GM12864 (cell line): ENCODE measurements at places on chromosomes 2 and 18.

- DNase-seq: no peak
Observed at GRCh38 chr2:111160758-111161157, 40.0 kb downstream of the BCL2L11 start.

DNA sequence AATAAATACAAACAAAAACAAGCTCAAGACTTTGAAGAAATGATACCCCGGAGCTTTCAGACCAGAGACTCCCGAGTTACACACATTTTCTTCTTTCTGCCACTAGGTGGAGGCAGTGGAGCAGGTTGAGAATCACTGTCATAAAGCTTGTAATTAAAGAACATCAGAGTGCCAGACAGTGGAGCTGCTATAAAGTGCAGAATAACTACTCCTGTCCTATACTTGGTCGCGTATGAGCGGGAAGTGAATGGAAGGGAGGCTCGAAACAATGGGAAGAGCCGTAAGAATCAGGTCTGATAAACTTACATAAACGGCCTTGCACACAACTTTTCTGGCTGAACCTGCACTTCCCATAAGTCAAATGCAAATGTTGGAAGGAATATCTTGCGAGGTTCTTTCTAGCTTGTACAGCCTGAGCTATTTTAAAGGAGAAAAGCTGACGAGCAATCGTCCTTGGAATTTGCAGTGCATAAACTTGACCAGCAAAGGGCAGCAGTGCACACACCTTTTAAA is 189.0 kb downstream of the RPIA start:
- DNase-seq: no peak

DNA sequence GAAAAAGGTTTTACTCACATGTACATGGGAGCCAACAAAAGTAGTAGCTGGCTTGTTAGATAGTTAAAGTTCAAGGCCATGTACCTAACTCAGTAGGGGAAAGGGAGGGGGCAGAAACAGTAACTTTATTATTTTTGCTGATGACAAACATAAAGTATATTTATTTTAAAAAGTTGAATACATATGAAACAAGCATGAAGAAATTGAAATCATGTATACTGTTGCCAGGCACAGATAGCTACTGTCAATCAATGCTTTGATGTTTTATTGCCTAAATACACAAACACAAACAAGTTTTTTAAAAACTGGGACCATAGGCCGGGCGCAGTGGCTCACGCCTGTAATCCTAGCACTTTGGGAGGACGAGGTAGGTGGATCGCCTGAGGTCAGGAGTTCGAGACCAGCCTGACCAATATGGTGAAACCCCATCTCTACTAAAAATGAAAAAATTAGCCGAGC is 7.6 kb upstream of the PSD4 start:
- DNase-seq: no peak

GRCh38 chr2:86815611-86816010 is 24.9 kb upstream of the CD8A start:
- DNase-seq: no peak

- DNase-seq: no peak
Observed at GRCh38 chr2:164388511-164388910, 232.8 kb downstream of the GRB14 start.

- no peak for DNase-seq
Observed at GRCh38 chr18:41576643-41577042, 378.4 kb upstream of the PIK3C3 start.

- DNase-seq: no peak
Observed at GRCh38 chr2:5977477-5977876, 285.3 kb downstream of the SOX11 start.

DNA sequence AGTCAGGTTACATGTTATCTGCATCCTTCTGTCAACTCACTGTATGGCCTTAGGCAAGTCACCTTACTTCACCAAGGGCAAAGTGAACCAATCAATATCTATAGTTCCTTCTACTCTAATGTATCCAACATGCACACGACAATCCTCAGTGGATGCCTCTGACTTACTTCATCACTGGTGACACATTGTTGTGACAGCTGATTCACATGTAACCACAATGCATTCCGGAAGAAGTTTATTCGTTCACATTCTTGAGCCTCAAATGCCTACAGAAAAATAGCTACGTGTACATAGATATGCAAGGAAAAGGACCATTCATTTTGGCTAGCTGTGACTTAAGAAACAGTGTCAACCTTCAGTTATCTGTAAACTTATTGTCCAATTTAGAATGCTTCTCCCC is 26.3 kb upstream of the EPG5 start:
- no peak for DNase-seq

DNA sequence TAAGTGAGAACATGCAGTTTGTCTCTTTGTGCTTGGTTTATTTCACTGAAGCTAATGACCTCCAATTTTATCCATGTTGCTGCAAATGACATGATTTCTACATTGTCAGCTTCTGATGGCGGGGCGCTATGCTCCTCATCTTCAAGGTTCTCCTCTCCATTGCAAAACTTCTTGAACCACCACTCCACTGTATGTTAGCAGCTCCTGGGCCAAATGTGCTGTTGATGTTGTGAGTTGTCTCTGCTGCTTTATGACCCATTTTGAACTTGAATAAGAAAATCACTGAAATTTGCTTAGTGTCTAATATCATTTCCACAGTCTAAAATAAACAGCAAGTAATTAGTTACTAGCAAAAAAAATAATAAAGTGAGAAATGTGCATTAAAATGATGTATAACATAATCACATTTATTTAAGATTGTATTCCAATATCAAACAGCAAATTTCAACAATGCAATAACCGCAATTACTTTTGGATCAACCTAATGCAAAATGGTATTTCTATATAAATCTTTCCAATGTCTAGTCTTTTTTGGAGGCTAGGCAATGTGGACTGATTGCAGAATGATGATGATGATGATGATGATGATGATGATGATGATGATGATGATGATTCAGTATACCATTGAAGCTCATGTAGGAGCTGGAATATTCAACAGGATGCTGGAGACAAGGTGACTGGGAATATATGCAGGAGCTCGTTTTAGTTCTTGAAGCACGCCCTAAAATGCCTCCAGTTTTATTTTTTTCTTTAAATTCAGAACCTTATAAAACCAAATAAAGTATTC is 304.9 kb upstream of the KYNU start:
- no peak for DNase-seq

GRCh38 chr2:236209996-236210395 is 41.8 kb upstream of the GBX2 start:
- no peak for DNase-seq

- no peak for DNase-seq
Observed at GRCh38 chr2:20504174-20504573, 57.3 kb downstream of the RHOB start.

DNA sequence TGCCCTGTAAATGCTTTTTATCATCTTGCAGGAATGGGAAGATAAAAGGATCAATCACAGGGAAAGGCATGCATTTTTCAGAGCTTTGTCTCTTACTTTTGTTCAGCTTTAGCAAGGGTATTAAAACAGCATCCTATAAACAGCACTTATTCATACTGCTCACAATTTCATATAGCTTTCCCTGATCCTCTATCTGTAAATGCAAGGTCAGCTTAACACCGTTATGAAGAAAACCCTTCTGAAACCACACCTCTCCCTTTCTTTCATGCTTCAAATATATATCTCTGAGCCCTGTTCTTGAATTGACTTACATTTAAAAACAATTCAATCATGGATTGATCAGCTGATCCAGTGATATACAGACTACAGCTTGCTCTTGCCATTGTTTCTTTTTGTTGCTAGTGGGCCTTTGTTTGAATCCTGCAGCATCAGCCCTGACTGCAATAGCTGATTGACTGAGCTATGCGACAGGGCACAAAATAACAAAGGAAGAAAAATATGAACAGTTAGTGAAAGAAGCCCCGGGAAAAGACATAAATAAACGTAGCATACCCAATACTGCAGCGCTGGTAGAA is 795.5 kb upstream of the CDH2 start:
- DNase-seq: no peak

DNA sequence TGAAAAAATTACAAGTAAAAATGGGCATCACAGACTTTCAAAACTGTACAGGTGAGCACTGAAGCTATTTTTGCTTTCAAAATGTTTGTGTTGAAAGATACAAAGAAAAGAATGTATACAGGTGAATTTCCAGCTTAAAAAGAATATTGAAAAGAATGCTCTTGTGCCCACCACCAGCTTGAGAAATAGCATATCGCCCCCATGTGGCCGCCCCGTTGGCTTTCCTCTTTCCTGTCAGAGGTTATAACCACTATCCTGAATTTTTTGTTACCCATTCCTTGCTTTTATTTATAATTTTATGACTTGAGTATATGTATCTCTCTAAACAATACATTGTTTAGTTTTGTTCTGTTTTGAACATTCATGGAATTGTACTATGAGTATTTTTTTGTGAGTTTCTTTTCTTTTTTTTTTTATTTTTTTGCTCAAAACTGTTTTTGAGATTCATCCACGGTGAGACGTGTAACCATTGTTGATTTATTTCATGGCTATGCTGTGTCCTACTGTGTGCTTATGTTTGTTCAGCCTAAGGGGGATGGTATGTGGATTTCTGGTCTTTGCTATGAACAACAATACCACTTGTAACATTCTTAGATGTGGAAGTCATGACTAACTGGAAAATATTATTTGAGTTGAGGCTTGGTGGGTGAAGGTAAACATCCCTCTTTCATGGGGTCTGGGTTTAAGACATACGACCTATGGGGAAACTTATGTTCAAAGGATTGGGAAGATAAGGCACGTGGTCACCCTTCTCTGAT is 11.6 kb downstream of the TRPM8 start:
- DNase-seq: no peak

- no peak for DNase-seq
Observed at GRCh38 chr2:240815761-240816583, 4.0 kb downstream of the KIF1A start.

DNA sequence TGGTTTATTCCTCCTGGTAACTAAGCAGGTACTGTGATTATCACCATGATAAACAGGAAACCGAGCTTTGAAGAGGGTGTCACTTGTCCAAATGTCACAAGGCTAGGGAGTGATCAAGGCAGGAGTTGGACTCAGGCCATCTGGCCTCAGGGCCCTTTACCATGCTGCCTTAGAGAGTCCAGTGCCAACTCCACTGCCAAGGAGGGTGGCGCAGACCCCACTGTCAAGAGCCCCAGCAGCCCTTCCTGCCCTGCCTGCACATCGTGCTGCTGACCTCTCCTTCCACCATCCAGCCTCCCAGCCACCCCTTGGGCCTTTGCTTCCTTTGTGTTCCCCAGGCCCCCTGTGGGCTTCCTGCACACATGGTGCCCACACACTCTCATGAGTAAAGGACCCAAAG is 48.3 kb downstream of the TNS1 start:
- no peak for DNase-seq

GRCh38 chr2:127884436-127884835 is 1.3 kb downstream of the AMMECR1L start:
- no peak for DNase-seq

GRCh38 chr2:9809064-9809356 is 34.3 kb upstream of the TAF1B start:
- no peak for DNase-seq

DNA sequence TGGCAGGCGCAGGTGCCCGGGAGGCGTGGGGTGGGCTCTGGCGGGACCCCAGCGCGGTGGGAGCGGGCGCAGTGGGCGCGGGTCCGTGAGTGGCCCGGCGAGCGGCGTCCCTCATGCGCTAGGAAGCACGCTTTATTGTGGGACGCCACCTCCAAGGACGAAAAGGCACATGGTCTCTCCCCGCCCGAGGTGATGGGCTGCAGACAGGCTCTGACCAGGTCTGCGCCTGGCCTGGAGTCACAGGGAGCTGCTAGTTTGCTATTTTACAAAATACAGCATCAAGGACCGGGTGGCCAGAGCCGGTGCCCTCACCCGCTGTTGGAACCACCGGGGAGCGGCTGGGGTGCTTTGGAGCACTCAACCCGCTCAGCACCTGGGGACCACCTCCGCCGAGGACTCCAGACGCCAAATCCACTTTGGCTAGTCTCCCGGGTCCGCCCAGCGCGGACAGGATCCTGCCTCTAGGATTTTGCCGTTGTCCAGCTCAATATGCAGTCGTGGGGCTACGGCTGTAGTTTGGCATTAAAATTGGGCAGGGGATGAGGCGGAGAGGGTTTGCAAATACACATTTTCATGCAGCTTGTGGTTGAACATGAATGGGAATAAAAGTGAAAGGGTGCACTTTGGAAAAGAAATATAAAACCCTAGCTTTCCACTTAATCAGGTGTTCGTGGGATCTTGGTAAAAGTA is 65.4 kb downstream of the LRRFIP1 start:
- DNase-seq: no peak

DNA sequence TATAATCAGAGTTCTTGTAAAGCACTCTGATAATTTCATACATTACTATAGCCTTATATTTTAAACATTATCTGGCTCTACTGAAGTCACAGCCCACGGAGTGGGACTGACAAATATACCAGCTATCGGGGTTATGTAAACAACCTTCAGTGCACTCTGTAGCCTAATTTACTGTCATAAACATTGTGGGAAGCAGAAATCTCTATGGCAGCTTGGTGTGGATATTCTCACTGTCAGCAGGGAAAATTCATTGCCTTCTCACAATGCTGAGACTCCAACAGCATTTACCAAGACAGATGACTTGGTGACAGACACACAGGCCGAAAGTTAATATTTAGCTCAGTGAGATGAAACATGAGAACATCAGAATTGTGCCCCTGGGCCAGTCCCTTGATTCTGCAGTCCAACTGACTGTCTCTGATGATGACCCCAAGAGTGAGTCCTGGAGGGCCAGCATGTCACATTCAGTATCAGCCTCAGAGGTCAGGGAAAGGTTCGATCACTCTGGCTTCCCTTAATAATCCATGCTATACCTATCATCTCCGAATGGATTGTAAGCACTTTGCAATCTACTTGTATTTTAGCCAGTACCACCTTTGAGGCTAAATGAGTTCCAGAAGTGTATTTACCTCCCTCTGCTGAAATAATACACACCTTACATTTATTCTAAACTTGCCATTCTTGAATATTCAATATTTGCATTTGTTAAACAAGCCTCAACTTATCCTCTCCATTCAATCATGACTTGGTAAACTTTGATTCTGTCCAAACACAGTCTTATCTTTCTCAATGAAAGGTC is 146.2 kb upstream of the OSR1 start:
- DNase-seq: no peak

GRCh38 chr2:225004597-225004996 is 37.7 kb downstream of the DOCK10 start:
- no peak for DNase-seq

- DNase-seq: no peak
Observed at GRCh38 chr2:189232759-189233406, 53.3 kb upstream of the COL5A2 start.
